ENCODE measurements at places on chromosomes 11 and 22.

DNA sequence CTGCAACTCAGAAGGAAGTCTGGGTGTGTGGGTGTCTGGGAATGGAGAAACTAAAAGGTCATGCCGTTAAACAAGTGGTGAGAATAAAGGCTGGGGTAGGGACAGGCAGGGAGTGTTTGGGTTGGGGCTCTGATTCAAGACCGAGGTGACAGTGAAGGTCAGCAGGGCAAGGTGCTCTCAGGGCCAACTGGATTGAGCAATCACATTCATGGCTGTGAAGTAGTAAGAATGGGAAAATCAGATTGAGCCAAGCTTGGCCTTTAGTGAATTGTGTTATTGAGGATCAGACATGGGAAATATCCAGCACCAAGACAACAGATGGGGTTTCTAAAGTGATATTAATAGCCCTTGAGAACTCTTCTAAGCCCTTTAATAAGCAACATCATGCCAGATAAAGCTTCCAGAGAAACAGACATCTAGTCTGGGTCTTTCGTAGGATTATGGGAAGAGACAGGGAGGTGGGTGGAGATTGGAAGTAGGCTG is 24.3 kb downstream of the SCN3B start:
- no peak for DNase-seq

DNA sequence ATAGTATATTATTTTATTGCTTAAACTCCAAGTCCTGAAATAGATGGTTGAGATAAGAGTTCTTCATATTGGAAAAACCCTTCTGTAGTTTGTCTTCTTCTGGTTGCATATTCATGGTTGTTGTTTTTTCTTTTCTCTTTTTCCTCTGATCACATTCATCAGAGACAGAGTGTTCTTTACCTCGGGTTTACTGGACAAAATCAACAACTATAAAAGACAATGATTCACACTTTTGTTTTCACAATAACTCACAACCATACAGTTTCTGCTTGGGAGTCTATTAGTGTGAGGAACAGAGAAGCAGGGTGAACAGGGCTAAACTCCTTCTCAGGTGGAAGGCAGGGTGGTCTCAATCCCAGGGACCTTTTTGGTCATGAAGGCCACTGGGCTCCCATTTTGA is 2.6 kb upstream of the SLC22A25 start:
- no peak for DNase-seq

DNA sequence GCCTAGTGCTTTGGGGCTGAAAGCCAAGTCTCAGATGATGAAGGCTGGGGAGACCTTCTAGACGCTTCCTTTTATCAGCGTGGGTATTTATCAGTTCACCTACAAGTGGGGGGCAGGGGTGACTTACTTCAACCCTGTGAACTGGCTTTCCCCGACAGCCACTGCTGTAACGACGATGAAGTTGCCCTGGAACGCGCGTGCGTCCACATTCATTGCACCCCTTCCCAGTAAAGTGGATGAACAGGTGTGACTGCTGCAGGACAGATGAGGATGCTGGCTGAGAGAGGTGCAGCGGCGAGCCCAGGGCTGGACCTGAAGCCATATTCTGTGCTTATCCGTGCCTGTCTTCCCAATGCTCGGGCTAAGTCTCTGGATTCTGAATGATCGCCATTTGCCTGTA is 1122.3 kb downstream of the TBC1D22A start:
- no peak for DNase-seq

GRCh38 chr11:45212566-45213315 is 66.3 kb downstream of the PRDM11 start:
- no peak for DNase-seq

DNA sequence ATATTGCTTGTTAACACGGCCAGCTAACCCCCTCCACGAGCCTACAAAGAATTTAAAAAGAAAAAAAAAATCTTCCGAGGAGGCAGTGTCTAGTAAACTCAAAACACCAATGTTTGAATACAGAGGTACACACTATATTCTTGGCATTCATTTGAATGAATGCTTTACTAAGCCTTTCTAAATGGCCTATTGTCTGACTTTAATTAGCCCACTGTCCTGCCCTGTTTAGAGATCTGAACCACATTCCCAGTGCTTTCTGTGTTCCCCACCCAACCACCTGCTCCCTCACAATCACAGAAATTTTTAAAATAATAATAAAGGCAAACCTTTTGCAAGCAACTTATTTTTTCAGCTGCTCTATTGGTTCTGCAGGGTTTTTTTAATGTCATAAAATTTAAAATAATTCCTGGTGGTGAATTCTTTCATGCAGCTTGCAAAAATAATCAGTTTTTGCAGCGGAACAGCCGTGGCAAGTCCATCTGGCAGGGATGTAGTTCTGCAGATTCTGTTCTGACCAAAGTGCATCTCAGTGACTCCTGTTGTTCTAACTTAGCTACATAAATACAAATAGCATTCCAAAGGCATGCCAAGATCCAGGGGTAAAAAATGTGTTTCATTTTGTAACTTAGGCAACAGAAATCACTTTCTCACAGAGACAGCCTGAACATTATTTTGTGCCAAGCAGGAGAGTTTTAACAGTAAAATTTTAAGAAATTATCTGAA is 23.8 kb downstream of the POU2AF2 start:
- DNase-seq = no peak

GRCh38 chr11:71563406-71563805 is 2.0 kb upstream of the KRTAP5-10 start:
- no peak for DNase-seq

DNA sequence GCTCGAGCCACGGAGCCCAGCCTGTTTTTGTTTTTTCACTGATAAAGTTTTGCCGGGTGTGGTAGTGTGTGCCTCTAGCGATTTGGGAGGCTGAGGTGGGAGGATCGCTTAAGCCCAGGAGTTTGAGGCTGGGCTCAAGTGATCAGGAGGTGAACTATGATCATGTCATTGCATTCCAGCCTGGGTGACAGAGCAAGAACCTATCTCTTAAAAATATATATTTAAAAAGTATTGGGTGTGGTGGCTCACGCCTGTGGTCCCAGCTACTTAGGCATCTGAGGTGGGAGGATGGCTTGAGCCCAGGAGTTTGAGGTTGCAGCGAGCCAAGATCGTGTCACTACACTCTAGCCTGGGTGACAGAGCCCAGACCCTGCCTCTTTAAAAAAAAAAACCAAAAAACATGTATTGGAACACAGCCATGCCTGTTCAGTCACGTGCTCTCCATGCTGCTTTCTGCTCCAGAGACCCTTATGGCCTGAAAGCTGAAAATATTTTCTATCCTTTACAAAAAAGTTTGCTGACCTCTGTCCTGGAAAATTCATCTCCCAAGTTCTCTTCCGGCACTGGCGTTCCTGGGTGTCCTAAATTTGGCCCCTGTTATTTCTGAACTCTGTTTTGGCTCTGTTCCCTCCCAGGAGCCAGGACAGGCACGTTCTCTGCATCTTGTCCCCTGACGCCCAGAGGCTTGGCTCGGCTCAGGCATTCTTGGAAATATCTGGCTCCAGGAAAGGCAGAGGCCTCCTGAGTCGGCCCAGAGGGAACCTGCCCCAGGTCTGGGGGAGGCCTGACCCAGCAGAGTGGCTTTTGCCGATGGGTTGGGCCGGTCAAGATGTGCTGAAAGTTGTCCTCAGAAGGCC is 61.3 kb upstream of the PPP6R3 start:
- DNase-seq = no peak

- no peak for DNase-seq
These were observed 32.3 kb upstream of the OR56A1 start for GRCh38 chr11:6062691-6063358.

GRCh38 chr11:125330462-125331325 is 165.4 kb downstream of the FEZ1 start:
- no peak for DNase-seq

GRCh38 chr11:28259177-28259843 is 151.1 kb downstream of the METTL15 start:
- DNase-seq = no peak

- DNase-seq = no peak
These were observed 138.7 kb downstream of the PGR start for GRCh38 chr11:100990931-100991330.

- DNase-seq = no peak
These were observed 45.0 kb downstream of the OR4D9 start for GRCh38 chr11:59556115-59556916.

DNA sequence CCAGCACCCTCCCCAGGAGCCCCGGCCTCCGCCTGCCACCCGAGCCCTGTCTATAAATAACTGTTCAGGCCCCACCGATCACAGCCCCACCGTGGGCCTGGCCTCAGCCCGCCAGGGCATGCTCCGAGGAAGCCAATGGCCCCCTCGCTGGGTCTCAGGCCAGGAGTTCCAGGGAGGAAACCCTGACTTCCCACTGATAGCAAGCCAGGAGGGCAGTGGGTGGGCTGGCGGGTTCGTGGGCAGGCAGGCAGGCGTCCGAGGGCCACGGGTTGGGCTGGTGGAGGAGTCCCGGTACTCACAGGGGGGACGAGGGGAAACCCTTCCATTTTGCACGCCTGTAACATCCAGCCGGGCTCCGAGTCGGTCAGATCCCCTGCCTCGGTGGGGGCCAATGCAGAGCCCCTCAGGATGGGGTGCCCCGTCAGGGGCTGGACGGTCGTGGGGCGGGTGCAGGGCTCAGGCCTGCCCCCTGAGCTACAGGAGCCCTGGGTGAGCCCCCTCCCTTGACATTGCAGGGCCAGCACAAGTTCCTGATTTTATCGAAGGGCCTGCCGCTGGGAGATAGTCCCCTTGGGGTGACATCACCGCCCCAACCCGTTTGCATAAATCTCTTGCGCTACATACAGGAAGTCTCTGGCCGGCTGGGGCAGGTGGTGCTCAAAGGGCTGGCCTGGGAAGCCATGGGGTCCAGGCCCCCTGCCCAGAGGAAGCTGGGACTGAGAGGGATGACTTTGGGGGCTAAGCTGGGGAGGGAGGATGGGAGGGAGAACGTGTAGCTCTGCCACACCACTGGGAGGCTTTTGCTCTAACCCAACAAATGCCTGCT is at the start of gene SPI1:
Gene SPI1, minus strand, starts transcription at position 538 of the 826 bp plus-strand sequence. Its CDS starts 194 bp downstream, at position 344.
- DNase-seq = no peak

GRCh38 chr22:47210686-47211085 is 448.2 kb downstream of the TBC1D22A start:
- DNase-seq = no peak

Measured in activated T-helper 1 cell treated with anti-CD3 and anti-CD28 coated beads, Interleukin-2, amount 50 U/mL, for 16 hours (primary cell).